ENCODE measurements at places on chromosomes 11 and 22.

DNA sequence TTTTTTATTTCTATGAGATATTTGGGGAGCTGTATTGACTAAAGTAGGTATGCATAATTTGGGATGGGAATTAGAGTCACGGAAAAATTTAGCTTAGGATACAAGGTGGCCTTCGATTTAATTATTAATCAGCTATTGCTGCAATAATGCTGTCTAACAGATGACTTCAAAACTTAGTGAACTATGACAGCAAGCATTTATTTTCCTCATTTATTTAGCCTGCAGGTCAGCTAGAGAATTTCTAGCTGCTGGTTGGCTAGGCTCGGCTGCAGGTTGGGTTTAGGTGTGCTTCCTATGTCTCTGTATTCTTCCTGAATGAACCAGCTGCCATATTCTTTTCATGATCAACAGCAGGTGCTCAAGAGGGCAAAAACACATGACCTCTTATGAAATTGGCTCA, 181.8 kb upstream of the RAG2 start:
- DNase-seq: no peak

- no peak for DNase-seq
Measured at GRCh38 chr11:88384669-88385005, 47.1 kb upstream of the CTSC start.

DNA sequence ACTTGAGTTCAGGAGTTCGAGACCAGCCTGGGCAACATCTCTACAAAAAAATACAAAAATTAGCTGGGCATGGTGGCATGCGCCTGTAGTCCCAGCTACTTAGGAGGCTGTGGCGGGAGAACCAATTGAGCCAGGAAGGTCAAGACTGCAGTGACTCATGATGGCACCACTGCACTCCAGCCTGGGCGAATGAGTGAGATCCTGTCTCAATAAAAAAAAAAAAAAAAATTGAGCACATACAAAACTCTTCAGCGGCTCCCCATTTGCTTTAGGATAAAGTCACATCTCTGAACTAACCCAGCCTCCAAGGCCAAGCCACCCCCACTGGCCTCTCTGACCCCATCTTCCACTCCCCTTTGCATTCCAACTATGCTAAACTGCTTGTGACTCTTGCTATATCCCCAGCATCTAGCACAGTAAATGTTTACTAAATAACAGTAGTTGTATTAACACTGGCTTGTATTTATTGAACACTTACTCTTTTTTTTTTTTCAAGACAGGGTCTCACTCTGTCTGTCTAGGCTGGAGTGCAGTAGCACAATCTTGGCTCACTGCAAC, 28.9 kb downstream of the CREB3L1 start:
- DNase-seq: no peak

- DNase-seq: no peak
Measured at GRCh38 chr22:37209140-37209845, 3.0 kb downstream of the SSTR3 start.

- DNase-seq: no peak
Measured at GRCh38 chr11:36840378-36840777, 242.3 kb upstream of the RAG2 start.

GRCh38 chr11:100769617-100770016, 82.5 kb downstream of the ARHGAP42 start:
- DNase-seq: no peak

DNA sequence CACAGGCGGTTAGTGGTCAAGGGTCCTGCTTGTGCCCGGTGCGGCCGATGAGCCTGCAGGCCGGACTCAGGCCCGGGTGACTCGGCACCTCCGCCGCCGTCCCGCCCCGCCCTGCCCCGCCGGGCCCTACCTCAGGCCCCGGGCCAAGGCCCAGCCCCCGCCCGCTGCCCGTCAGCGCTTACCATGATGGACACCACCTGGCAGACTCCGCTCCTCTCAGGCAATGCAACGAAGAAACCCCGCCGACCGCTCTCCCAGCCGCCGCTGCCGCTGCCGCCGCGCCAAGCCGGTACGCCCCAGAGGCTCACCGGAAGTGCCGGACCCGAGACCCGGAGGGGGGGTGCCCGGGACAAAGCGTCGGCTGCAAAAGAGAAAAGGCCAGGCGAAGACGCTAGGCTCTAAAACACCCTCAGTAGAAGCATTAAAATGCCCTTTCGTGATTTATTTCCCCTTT, at the start of gene UFD1:
Gene UFD1 (minus strand): TSS at position 293 of the 454 bp plus-strand sequence. CDS start 108 bp downstream, at position 185.
- peak; percentile 82 for DNase-seq

- DNase-seq: no peak
Measured at GRCh38 chr22:46105494-46106278, 44.6 kb upstream of the PPARA start.
